Renal pelvis (tissue), 12 donors: ENCODE measurements at places on chromosomes 6 and 20. TPM values are rescaled to one million over a fixed set of nuclear protein-coding genes. Genes with fewer than 3 reads are reported as not detected.

GLO1 gene
- 129 TPM for polyA plus RNA-seq

HLA-DRA gene
- polyA plus RNA-seq: 58.4 TPM

MAP3K4 gene
- polyA plus RNA-seq: 45.9 TPM

LRFN2 gene
- polyA plus RNA-seq: 1.3 TPM

TUBB2B gene
- polyA plus RNA-seq: 157 TPM

IRF4 gene
- 0.26 TPM for polyA plus RNA-seq

PLEKHG1 gene
- 35.3 TPM for polyA plus RNA-seq

RBM24 gene
- polyA plus RNA-seq: 1.2 TPM

RIPOR3 gene
- 8.0 TPM for polyA plus RNA-seq

TEAD3 gene
- polyA plus RNA-seq: 52.8 TPM

C6orf89 gene
- 46.4 TPM for polyA plus RNA-seq

MBOAT1 gene
- polyA plus RNA-seq: 18.1 TPM

LHFPL5 gene
- 0.14 TPM for polyA plus RNA-seq

PAX1 gene
- polyA plus RNA-seq: 0.01 TPM

SLC18B1 gene
- 30.8 TPM for polyA plus RNA-seq

CAP2 gene
- 12.6 TPM for polyA plus RNA-seq

GTSF1L gene
- not detected for polyA plus RNA-seq

GNMT gene
- 1.5 TPM for polyA plus RNA-seq

FAM209A gene
- 0.26 TPM for polyA plus RNA-seq

PGK2 gene
- polyA plus RNA-seq: 0.07 TPM

PBX2 gene
- 180 TPM for polyA plus RNA-seq

IL17A gene
- polyA plus RNA-seq: not detected

RBPJL gene
- not detected for polyA plus RNA-seq

MROH8 gene
- 9.0 TPM for polyA plus RNA-seq

LAMA4 gene
- polyA plus RNA-seq: 90.1 TPM

WFDC5 gene
- polyA plus RNA-seq: not detected

FYN gene
- 171 TPM for polyA plus RNA-seq

SNRNP48 gene
- 18.8 TPM for polyA plus RNA-seq

HRH3 gene
- 0.11 TPM for polyA plus RNA-seq

MRAP2 gene
- 3.2 TPM for polyA plus RNA-seq

KCNK15 gene
- not detected for polyA plus RNA-seq

EMILIN3 gene
- polyA plus RNA-seq: 7.0 TPM

ULBP1 gene
- 1.3 TPM for polyA plus RNA-seq

MAN1A1 gene
- polyA plus RNA-seq: 82.0 TPM

NANP gene
- polyA plus RNA-seq: 5.8 TPM

ANKRD60 gene
- polyA plus RNA-seq: not detected

CAGE1 gene
- polyA plus RNA-seq: 0.10 TPM

GRIK2 gene
- polyA plus RNA-seq: 12.4 TPM

XKR7 gene
- 0.43 TPM for polyA plus RNA-seq

DNPH1 gene
- 99.8 TPM for polyA plus RNA-seq

LST1 gene
- 5.0 TPM for polyA plus RNA-seq

PRKN gene
- 8.0 TPM for polyA plus RNA-seq

ZNF831 gene
- polyA plus RNA-seq: 0.09 TPM

CLDN20 gene
- polyA plus RNA-seq: 3.5 TPM

RBBP8NL gene
- polyA plus RNA-seq: 2.7 TPM

PNPLA1 gene
- 3.0 TPM for polyA plus RNA-seq

UBE2C gene
- polyA plus RNA-seq: 73.0 TPM

C20orf144 gene
- polyA plus RNA-seq: 0.26 TPM

ZNF512B gene
- 30.5 TPM for polyA plus RNA-seq

BACH2 gene
- polyA plus RNA-seq: 11.0 TPM

ELMO2 gene
- 67.4 TPM for polyA plus RNA-seq
